ENCODE measurements at places on chromosomes 6 and 20. TPM values are rescaled to one million over a fixed set of nuclear protein-coding genes. Genes with fewer than 3 reads are reported as not detected.

SLC2A4RG gene
- total RNA-seq, result 79.1 TPM

DNA sequence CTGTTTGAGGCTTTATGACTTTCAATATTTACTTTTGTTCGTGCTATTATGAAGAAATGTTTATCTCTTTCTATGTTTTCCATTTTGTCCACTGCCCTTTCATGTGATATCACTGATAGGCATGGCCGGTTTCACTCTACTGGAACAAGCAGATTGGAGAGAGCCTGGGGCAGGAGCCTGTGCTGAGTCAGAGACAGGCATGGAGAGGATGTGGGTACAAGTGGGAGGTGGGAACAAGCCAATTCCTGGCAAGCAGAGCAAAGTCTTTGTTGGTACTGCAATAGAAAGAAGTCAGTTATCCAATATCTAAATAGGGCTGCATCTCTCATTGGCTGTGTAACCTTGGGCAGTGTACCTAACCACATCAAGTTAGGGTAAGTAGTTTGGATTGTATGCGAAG lies 545.6 kb upstream of the MAP3K7 start:
- DNase-seq, result no peak

GRCh38 chr6:43489277-43490072 lies 12.1 kb downstream of the TJAP1 start:
- no peak for DNase-seq

RWDD2A gene
- 5.1 TPM for total RNA-seq

DNA sequence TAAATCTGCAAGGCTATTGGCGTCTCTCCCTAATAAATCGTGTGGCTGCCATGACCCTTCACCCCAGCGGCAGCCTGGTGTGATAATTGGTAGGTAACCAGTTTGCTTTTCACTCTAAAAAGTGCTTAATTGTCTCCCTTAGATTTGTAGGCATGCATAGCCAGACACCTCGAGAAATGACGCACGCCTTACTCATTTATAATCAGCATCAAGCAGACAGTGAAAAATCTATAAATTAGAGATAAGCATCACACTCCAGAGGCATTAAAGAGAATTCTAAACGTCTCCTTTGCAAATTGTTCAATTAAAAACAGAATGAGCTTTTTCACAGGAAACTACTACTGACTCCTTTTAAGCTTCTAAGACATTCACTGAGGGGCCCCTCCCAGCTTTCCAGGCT lies 110.2 kb upstream of the RPS6KA2 start:
- DNase-seq, result no peak

MUCL3 gene
- not detected for total RNA-seq

DNA sequence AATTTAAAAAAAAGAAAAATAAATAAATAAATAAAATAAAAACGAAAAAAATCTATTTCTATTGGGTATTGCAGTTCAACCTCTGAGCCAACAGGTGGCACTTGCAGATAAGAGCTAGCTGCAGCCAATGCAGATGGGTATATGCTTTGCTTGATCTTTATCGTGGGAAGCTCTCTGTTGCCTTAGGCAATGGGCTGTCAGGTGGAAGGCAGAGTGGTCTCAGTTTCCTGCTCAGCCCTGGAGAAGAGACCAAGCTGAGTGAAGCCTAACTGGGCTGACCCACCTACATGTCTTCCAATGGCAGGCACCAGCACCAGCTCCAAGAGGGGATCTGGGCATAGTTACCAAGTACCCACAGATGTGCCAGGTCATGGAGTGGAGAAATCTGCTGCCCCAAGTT lies 95.0 kb downstream of the AK9 start:
- DNase-seq, result no peak

DNA sequence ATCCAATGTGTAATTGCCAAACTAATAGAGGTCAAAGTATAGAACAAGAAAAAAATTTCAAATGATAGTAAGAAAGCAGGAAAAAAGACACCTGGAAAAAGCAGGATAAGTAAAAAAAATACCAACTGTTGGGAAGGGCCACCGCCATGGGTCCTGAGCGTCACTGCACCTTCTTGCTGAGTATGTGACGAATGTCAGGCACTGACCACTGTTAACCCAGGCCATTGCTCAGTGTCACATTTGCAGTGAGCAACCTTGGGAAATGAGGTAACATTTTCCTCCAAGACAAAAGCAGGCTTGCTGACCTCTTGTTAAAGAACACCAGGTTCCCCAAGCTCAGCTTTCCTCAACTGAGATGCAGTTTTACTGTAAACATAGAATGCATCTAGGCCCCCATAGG lies 15.6 kb upstream of the RPS6KA2 start:
- no peak for DNase-seq

TAAR8 gene
- not detected for total RNA-seq

GRCh38 chr6:157531986-157532365 lies 151.0 kb downstream of the ZDHHC14 start:
- DNase-seq, result no peak

DNA sequence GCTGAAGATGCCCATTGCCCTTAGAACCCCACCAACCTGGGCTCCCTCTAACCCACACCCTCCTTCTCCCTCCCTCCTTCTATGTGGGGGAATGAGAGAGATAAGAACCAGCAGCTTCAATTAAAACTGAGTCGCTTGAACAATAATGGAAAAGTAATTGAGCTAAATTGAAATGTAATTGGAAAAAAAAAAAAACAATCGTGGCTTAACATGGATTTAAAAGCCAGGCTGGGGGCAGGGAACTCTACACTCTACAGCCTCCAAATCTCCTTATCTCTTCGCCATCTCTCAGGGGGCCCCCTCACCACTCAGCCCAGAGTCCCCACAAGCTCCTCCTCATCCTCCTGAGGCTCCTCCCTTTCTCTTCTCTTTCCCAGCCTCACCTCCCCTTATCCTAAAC lies 83.2 kb downstream of the MDGA1 start:
- DNase-seq, result no peak

DZANK1 gene
- 8.0 TPM for total RNA-seq

DNA sequence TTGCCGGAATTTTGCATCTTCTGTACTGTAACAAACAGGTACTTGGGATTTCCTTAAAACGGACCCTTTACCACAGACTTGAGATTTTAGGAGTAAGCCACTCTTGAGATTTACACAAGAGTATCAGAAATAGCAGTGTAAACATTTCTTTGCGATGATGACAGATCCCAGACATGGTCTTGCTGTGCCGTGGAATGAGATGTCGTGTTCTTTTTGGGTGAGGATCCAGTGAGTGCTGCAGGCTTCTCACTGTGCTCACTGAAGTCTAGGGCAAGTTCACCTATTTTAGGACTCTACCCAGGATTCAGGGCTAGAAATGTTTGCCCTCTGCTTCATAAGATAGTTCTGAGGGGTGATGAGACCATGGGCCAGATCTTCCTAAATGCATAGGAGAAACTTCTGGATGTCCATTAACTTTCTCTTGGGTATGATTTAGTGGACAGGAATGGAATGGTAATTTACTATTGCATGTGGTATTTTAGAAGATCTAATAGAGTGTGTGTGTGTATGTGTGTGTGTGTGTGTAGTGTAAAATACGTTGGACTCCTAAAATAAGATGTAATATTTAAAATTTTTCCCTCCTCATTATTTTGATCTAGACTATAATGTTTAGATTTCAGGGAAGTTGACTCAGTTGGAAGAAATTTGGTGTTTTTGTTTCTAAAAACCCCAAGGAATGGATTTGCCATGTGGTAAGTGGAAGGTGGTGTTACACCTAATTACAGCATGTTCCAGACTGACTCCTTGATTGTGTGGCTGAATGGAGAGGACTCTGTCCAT lies 8.5 kb downstream of the LRRC1 start:
- DNase-seq, result no peak

CRISP2 gene
- not detected for total RNA-seq

NQO2 gene
- 21.5 TPM for total RNA-seq

DNA sequence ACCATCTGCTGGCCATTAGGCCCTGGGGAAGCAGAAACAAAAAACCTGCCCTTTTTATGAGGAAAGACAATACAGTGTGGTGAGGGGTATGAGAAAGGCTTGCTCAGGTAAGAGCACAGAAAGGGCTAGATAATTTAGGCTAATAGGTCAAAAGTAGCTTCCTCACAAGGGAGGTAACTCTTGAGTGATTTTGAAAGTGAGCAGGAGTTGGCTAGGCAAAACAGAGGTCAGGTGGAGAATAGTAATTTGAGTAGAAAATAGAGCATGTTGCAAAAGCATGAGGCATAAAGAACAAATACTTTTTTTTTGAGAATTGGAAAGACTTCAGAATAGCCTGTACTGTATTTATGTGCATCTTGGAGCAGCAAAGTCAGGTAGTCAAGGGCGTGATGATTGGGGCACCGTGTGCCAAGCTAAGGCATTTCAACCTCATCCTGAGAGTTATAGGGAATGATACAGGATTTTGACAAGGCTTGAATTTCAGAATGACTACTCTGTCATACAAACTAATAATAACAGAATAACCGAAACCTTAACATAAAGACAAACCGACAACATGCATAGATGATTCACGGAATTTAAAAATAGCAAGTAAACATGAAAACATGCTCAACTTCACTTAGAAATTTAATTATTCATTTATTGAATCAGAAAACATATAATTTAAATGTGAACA lies 123.0 kb upstream of the ENPP5 start:
- no peak for DNase-seq

DNA sequence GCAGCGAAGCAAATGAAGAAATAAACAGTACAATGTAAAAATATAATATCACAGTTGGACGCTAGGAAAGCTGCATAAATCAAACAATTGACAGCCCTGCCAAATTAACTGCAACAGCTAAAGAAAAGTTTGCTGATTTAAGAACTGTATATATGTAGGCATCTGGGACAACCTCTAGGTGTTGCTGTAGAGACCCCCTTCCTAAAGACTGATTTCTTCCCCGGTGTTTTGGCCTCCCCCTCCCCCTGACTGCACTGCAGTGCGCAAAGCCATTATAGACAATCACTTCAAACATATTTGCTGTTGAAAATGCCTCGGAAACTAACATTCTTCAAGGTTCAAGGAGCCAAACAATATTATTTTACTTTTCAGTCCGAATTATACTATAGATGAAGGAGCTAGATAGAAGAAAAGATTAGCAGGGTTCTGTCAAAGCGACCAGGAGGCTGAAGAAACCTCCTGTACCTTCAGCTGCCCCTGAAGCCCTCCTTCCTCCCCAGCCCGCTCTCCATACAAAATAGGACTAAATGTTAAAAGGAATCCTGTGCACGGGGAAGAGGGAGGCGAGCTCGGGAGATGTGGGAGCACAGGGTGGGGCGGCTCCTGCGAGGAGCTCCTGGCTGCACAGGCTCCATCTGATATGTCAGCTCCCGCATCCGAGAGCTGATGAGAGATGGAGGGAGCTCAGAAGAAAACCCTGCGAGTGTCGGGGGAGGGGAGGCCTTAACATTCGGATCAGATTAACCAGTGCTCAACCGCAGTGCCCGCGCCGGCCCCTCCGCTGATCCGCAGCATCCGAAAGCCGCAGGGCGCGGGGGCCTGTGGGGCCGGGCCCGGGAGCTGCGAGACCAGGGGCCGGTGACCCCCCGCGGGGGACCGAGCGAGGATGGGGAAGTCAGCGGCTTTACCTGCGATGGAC lies 822 bp downstream of the ELOVL4 start:
- DNase-seq, result peak; percentile 21

DNA sequence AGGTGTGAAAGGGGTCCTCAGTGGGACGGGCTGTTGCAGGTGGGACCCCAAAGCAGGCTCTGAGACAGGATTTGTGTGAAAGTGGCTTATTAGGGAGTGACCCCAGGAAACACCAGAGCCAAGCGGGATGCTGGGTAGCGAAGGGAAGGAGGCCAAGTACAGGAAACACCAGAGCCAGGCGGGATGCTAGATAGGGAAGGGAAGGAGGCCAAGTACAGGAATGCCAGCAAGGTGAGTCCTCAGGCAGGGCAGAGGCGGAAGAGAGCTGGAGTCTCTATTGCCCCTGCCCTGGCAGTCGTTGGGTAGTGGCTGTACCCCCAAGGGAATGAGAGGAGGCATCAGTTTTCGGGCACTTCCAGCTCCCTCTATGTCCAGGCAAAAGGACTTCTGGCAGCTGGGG lies 30.5 kb upstream of the TGM2 start:
- DNase-seq, result no peak

- DNase-seq, result no peak
Observed at GRCh38 chr20:38117635-38118034, 47.4 kb downstream of the TGM2 start.

- no peak for DNase-seq
Observed at GRCh38 chr6:159422041-159422984, 253.1 kb downstream of the FNDC1 start.

DNA sequence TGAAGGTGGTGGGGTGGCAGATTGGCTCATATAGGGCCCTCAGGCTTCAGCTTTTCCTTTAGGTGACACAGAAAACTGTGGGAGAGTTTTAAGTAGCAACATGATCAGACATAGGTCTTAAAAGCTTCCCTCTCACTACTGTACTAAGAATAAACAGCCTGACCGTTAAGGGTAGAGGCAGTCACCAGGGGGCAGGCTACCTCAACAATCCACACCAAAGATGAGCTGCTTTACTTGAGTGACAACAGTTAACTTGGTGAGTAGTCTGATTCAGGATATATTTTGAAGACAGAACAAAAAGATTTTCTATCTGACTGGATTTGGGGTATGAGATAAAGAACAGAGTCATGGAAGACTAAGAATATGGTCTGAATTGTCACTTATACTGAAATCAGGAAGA lies 193.1 kb upstream of the SHLD1 start:
- peak; percentile 35 for DNase-seq

TOX2 gene
- 3.3 TPM for total RNA-seq

CENPW gene
- 69.2 TPM for total RNA-seq

WFDC5 gene
- not detected for total RNA-seq

GRCh38 chr20:11119573-11119972 lies 445.8 kb upstream of the JAG1 start:
- no peak for DNase-seq

Measured in neural crest cell (in vitro differentiated cells).